Karpas-422 (cell line): ENCODE measurements at places on chromosomes 1 and 21. TPM values are rescaled to one million over a fixed set of nuclear protein-coding genes. Genes with fewer than 3 reads are reported as not detected.

DNA sequence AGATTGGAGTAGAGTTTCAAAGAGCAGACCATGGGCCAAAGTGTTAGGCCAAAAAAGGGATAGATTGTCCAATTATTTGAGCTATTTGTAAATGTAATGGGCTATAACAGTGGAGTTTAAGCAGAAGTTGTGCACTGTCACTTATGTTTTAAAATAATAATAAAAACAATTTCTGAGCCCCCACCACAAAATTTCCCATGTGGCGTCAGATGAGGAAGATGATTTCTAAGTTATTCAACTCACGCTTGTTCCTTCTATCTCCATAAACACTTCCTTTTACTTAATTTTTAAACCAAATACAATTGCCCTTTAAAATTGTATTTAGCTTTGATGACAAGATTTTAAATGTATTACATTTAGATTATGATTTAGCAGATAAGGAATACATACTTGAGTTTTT, 330.0 kb downstream of the PTPRC start:
- no peak for DNase-seq
- H3K27me3 ChIP-seq = no peaks in the 10 kb centered on the region
- H3K4me3 ChIP-seq = no peak overlapping the region

DNA sequence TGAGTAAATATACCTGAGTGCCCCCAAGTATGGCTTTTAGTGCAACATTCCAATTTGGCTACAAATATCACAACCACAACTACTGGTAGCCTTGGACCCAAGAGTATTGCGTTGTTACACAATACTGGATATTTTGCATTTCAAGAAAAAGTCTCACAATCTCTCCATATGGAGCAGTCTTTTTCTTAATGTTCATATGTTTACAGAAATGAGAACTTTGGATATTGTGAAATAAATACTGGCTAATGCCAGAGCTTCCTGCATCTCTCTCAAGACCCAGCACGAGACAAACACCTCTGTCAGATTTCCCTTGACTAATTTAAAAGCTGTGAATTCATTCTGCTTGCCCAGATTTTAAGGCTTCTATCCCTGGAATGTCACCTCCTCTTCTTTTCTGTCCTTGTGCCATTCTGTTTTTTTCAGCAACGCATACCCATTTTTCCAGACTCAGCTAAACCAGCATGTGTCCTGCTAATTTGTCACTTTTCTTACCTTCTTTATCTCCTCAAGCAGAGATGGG, 136.2 kb upstream of the BACE2 start:
- H3K27ac ChIP-seq = no peak overlapping the region
- H3K4me3 ChIP-seq = no peak overlapping the region

KRTAP23-1 gene
- not detected in 2 replicates for total RNA-seq

DNA sequence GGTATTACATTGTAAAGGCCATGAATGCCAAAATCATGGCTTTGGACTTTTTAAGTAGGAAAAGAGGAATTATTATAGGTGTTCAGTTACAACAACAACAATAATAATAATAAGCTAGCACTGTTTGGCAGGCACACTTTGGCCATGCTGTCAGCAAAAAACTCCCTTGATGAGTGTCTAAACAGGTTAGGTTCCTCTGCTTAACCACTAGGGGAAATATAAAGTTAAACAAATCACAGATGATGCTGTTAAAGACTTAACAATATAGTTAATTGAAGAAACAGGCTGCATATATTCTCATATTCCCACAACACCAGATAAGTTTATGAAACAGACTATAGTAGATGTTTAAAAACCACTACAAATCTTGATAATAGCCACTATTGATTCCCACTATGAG, 46.4 kb downstream of the RGS21 start:
- no peaks in the 10 kb centered on the region; the same call in 1 of the 2 replicates for H3K27me3 ChIP-seq
- H3K27ac ChIP-seq = no peak overlapping the region
- H3K4me1 ChIP-seq = peaks cover 7% of the 10 kb centered on the region
- no peak overlapping the region for H3K4me3 ChIP-seq
- no peak for DNase-seq

GRCh38 chr1:205294175-205294917, 27.2 kb downstream of the NUAK2 start:
- no peaks in the 10 kb centered on the region for H3K36me3 ChIP-seq
- no peak for DNase-seq
- peaks cover 5% of the 10 kb centered on the region; the same call in 1 of the 2 replicates for H3K4me1 ChIP-seq
- no peaks in the 10 kb centered on the region for H3K27me3 ChIP-seq
- H3K27ac ChIP-seq = no peak overlapping the region

DNA sequence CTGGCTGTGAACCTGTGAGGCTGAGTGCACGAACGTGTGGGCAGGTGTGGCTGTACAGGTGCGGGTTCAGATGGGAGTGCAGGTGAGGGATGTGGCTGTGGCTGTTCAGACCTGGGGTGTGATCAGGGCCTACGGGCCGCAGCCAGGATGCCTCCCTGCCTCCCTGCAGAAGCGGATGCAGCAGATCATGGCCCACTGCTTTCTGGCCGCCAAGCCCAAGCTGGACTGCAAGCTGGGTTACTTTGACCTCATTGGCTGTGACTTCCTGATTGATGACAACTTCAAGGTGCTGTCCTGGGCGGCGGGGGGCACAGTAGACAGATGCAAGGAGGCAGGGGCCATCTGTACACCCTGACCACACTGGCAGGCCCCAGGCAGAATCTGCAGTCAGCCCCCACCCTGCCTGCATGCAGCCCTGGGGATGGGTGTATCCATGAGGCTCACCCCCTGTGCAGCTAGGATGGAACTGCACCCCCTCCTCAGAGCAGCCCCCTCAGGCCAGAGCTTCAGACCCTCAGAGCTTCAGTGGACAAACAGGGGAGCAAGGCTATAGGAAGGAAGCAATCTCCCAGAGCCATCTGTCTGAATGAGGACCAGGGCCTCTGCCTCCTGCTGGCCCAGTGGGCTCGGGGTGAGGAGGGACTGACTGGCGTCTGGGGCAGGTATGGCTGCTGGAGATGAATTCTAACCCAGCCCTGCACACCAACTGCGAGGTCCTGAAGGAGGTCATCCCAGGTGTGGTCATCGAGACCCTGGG, 9.8 kb downstream of the TNFRSF18 start:
- no peak for DNase-seq
- no peaks in the 10 kb centered on the region for H3K36me3 ChIP-seq
- no peaks in the 10 kb centered on the region for H3K27me3 ChIP-seq
- H3K4me1 ChIP-seq = no peaks in the 10 kb centered on the region

DNA sequence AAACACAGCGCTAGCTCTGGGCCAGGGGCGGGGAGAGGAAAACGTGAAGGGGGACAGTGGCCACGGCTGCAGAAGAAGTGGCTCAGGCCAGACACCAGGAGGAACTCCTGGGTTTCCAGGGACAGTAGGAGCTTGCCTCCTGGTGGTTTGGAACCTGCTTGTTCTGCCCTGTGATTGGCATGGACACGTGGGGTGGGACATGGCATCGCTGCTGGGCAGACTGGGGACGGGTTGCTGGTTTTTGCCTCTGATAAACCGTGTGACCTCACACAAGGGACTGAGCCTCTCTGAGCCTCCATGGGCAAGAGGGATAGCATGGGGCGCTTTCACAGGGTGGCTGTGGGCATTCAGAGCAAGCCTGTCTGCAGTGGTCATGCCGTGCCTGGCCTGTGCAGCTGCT, 7.5 kb upstream of the PLCH2 start:
- no peak overlapping the region for H3K4me3 ChIP-seq
- H3K4me1 ChIP-seq = peaks cover 8% of the 10 kb centered on the region
- H3K27me3 ChIP-seq = no peaks in the 10 kb centered on the region
- H3K36me3 ChIP-seq = no peaks in the 10 kb centered on the region

- H3K27ac ChIP-seq = no peak overlapping the region
- H3K4me1 ChIP-seq = no peaks in the 10 kb centered on the region
- H3K4me3 ChIP-seq = no peak overlapping the region
- no peaks in the 10 kb centered on the region; the same call in 1 of the 2 replicates for H3K27me3 ChIP-seq
These were observed 31.4 kb upstream of the PRELP start for GRCh38 chr1:203444171-203444576.

DNA sequence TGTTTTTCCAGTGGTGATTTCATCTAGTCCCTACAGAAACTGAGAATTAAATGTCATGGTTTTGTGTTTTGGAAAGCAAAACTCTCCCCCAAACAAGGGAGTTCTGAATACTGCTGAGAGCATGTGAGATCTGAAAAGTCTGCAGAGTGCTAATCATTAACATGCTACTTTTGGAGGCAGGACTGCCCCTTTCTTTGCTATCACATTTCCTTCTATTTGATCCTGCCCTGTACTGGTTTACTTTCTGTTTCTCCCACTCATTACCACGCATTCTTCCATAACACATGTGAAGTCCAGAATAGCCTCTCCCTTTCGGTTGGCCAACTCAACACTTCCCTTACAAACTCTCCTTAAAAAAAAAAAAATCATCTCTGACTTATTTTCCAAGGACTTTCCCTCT, 63.6 kb downstream of the GADD45A start:
- peaks cover 16% of the 10 kb centered on the region for H3K4me1 ChIP-seq
- no peak overlapping the region for H3K27ac ChIP-seq
- H3K36me3 ChIP-seq = no peaks in the 10 kb centered on the region
- no peaks in the 10 kb centered on the region for H3K27me3 ChIP-seq
- DNase-seq = no peak

C4BPA gene
- not detected in 2 replicates for total RNA-seq

- H3K27ac ChIP-seq = no peak overlapping the region
- no peaks in the 10 kb centered on the region for H3K27me3 ChIP-seq
- no peak for DNase-seq
- H3K36me3 ChIP-seq = no peaks in the 10 kb centered on the region
These were observed 165.4 kb downstream of the PLXNA2 start for GRCh38 chr1:208078752-208079151.

DNA sequence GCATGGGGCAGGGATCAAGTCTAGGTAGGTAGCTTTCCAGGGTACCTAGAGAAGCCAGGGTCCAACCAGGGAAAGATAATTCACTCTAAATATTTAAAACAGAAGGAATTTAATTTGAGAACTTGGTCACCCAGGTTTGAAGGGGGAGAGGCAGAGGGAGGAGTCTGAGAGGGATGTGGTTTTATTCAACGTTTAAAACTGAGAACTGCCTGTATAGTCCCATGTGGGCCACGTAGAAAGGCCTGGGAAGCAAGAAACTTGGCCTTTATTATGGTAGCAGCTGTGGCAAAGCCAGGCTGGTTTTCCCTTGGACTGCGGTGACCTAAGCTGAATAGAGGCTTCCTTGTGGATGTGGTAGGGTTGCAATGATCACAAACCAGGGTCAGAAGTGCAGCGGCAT, 42.0 kb upstream of the DUSP10 start:
- no peak overlapping the region for H3K4me3 ChIP-seq
- no peak for DNase-seq
- H3K27me3 ChIP-seq = no peaks in the 10 kb centered on the region
- no peaks in the 10 kb centered on the region for H3K4me1 ChIP-seq
- no peak overlapping the region for H3K27ac ChIP-seq
- no peaks in the 10 kb centered on the region for H3K36me3 ChIP-seq

DNA sequence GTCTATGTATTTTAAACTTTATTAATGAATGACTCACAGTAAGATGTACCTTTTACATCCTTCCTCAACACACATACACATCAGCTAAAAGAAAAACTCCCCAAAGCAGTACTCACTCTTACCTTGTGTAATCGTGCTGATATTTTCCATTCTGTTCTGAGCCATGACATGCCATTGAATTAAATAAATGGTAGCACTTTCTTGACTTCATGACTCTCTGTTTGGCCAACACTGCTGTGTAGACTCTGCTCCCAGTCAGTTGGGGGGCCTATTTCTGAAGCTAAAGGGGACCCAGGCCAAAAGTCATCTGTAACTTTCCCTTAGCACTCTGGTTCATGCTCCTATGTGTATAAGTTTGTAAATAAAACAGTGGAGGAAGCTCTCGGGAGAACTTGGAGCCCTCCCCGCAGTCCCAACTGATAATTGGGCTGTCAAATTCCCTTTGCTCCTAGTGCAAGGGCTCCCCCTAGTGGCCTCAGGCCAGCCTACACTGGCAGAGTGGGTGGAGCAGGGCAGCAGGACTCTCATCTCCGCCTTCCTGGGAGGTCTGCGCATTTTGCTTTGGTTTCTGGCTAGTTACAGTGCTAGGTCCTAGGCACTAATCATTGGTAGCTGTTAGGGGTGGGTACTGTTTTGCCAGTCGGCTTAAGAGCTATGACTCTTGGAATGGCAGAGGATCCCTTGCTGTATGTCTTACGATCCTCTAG, 1.7 kb upstream of the FYB2 start:
- no peak overlapping the region for H3K27ac ChIP-seq
- H3K36me3 ChIP-seq = no peaks in the 10 kb centered on the region
- no peak overlapping the region for H3K4me3 ChIP-seq
- peak; percentile 84 for DNase-seq
- H3K27me3 ChIP-seq = no peaks in the 10 kb centered on the region

DNA sequence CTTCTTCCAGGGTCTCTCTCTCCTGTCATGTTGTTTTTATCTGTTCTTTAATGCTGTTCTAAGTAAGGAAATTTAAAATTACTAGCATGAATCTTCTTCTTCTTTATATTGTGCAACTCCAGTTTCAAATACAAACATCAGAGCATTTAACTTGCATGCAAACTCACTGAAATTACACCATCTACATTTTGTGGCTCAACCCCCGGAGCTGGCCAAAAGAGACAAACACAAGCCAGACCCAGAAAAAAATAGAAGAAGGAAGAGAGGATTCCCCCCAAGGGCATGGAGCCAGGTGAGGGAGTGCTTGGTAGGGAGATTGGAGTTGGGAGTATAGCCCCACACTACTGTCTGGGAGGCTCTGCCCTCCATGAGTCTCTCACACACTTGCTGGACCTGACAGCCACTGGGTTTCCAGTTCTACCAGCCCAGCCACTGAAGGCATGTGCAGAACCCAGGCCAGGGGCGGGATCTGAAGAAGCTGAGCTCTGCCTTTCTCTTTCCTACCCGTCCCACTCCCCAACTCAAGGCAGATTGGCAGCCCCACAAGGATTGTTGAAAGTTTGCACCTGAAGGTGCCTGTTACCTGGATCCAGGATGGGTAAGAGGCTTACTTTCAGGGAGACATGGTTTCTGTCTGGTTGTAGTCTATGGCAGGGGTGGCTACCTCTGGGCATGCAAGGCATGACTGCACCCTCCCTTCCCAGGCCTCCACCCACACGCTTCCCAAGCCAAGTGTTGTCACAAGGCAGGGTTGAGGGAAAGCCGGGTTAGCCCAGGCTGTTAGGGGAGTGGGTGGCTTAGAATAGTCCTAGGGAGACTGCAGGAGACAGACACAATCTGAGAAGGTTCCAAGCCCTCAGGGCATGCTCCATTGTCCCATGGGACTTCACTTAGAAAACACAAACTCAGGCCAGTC, 297.2 kb downstream of the TGFB2 start:
- no peaks in the 10 kb centered on the region for H3K27me3 ChIP-seq
- H3K4me3 ChIP-seq = no peak overlapping the region
- DNase-seq = no peak
- H3K27ac ChIP-seq = no peak overlapping the region

F11R gene
- 0.36 and 6.5 TPM in 2 replicates for total RNA-seq

TCHHL1 gene
- total RNA-seq = not detected in 2 replicates

OR2T33 gene
- total RNA-seq = not detected in 2 replicates

- 0 out of 2 replicates have a peak, but pooled peaks cover 4% of the 10 kb centered on the region for H3K27me3 ChIP-seq
- no peaks in the 10 kb centered on the region for H3K36me3 ChIP-seq
- H3K4me3 ChIP-seq = no peak overlapping the region
These were observed 8.8 kb upstream of the OBSCN start for GRCh38 chr1:228198977-228199590.

EDARADD gene
- not detected in 2 replicates for total RNA-seq

GPR153 gene
- 3.4 and 3.9 TPM in 2 replicates for total RNA-seq

OR2L13 gene
- total RNA-seq = not detected in 2 replicates

ANGPTL1 gene
- 0.25 TPM in 1 of 2 replicates, not detected in the other for total RNA-seq

GRCh38 chr1:61648983-61649742, 75.8 kb downstream of the TM2D1 start:
- no peak overlapping the region for H3K4me3 ChIP-seq
- no peaks in the 10 kb centered on the region for H3K36me3 ChIP-seq

PAPPA2 gene
- total RNA-seq = not detected in 2 replicates

RER1 gene
- 57.2 and 108 TPM in 2 replicates for total RNA-seq

ESPN gene
- not detected in 2 replicates for total RNA-seq

- peak overlapping the region; percentile 19; the same call in 1 of the 2 replicates for H3K4me3 ChIP-seq
- H3K27ac ChIP-seq = no peak overlapping the region
- H3K27me3 ChIP-seq = no peaks in the 10 kb centered on the region; the same call in 1 of the 2 replicates
- DNase-seq = peak; percentile 72
These were observed 224.7 kb upstream of the GJB5 start for GRCh38 chr1:34529935-34530859.
